Activated CD4-positive, alpha-beta T cell treated with anti-CD3 and anti-CD28 coated beads, Interleukin-2, amount 10 ng/mL, durations not matched to agents 24 days and 14 days (primary cell): ENCODE measurements at places on chromosomes 4 and X. TPM values are rescaled to one million over a fixed set of nuclear protein-coding genes. Genes with fewer than 3 reads are reported as not detected.

DNA sequence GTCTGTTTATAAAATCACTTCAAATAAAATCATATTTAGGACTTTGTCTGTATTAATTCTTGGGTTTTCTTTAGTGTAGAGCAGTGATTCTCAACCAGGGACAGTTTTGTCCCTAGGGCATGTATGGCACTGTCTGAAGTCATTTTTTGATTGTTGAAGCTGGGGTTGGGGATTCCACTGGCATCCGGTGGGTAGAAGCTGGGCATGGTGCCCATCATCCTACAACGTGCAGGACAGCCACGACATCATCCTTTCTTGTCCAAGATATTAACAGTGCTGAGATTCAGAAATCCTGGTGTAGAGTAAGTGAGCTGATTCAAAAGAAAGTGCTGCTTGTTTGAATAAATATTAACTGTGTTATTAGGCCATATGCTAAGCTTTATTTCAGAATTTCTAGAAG, 28.6 kb downstream of the DCLK2 start:
- H3K36me3 ChIP-seq, result no peaks in the 10 kb centered on the region
- peaks cover 3% of the 10 kb centered on the region for H3K27me3 ChIP-seq
- no peak overlapping the region for H3K4me3 ChIP-seq
- no peak overlapping the region for H3K27ac ChIP-seq
- no peaks in the 10 kb centered on the region for H3K4me1 ChIP-seq

GRCh38 chr4:140829825-140830224, 73.6 kb upstream of the TBC1D9 start:
- no peaks in the 10 kb centered on the region for H3K27me3 ChIP-seq
- DNase-seq, result no peak
- no peaks in the 10 kb centered on the region for H3K36me3 ChIP-seq
- H3K27ac ChIP-seq, result no peak overlapping the region
- no peak overlapping the region for H3K4me3 ChIP-seq
- no peaks in the 10 kb centered on the region for H3K4me1 ChIP-seq

GRCh38 chr4:116899561-116899960, 185.8 kb downstream of the TRAM1L1 start:
- no peak overlapping the region for H3K27ac ChIP-seq
- no peaks in the 10 kb centered on the region for H3K4me1 ChIP-seq
- no peaks in the 10 kb centered on the region for H3K27me3 ChIP-seq

DNA sequence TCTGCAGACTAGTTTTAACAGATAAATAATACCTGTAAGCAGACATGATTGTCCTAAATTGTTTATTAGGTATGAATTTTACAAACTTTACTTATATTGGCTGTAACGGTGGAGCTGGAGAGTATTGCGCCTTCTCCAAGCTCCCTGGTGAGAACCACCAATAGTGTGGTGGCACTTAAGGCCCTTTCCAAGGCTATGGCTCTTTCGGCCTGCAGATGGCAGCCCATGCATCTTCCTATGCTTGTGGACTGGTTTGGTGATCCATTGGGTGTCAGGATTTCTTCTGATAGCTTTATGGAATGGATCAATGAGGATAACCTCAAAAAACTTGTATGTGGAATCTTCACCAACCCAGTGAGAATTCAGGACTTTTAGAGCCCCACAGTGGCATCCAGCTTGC, 7.8 kb downstream of the LARP1B start:
- peak; percentile 65 for DNase-seq
- no peaks in the 10 kb centered on the region for H3K27me3 ChIP-seq
- H3K27ac ChIP-seq, result no peak overlapping the region
- H3K36me3 ChIP-seq, result no peaks in the 10 kb centered on the region

GRCh38 chr4:10186228-10187214, 69.9 kb upstream of the WDR1 start:
- peaks cover 23% of the 10 kb centered on the region for H3K4me1 ChIP-seq
- no peak for DNase-seq
- H3K36me3 ChIP-seq, result peaks cover 2% of the 10 kb centered on the region
- H3K4me3 ChIP-seq, result no peak overlapping the region
- peaks cover 2% of the 10 kb centered on the region for H3K27me3 ChIP-seq

- no peak for DNase-seq
- peaks cover 7% of the 10 kb centered on the region for H3K4me1 ChIP-seq
- H3K27ac ChIP-seq, result no peak overlapping the region
- peaks cover 57% of the 10 kb centered on the region for H3K36me3 ChIP-seq
Observed at GRCh38 chr4:6878451-6879059, 31.1 kb upstream of the TBC1D14 start.

DNA sequence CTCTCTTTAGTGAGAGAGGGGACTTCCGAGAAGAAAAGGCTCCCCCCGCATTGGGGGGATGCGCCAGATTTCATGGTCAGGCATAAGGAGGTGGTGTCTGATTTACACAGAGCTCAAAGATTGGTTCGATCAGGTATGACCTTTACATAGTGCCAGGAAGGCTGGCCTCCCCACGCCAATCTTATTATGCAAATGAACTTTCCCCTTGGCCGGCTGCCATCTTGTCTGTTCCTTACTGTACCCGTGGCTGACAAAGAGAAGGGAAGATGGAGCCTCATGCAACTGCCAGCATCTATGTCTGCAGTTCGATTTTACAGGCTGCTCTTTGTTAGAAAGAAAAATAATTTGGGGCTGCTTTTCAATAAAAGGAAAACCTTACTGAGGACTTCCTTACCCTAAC, 197.2 kb downstream of the GPM6A start:
- H3K4me3 ChIP-seq, result no peak overlapping the region
- no peaks in the 10 kb centered on the region for H3K36me3 ChIP-seq
- no peaks in the 10 kb centered on the region for H3K4me1 ChIP-seq
- H3K27me3 ChIP-seq, result no peaks in the 10 kb centered on the region

DNA sequence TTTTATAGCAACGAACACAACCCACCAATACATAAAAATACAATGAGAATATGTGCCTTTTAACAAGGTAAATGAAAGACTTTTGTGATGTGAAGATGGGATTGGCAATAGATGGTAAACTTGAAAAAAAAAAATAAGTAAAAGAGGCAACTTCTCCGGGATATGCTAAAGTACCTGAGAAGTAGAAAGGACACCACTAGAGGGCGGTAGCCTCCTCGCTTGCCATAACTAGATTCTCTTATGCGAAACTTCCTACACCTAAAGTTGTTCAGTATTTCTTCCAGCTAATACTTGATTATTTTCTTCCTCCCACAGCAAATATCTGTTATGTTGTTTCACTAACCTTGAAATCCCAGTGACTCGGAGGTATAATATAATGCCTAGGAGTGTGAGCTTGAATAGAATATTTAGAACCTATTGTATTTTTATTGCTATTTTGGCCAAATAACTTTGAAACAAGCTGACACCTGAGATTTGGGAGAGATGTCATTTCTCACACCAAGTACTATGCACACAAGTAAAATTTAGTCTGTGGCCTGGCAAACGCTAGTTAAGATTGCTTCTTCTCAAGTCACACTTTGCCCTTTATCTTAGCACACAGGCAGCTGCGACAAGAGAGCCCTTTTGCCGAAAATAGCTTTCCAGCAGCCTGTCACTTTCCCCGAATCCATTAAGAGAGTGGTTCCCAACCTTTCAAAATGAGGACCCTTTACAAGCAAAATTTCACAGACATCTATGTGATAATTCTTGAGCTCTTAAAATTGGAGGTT, 44.9 kb upstream of the PDLIM5 start:
- H3K27ac ChIP-seq, result no peak overlapping the region
- H3K4me3 ChIP-seq, result no peak overlapping the region
- peak; percentile 85 for DNase-seq
- H3K36me3 ChIP-seq, result no peaks in the 10 kb centered on the region

- H3K36me3 ChIP-seq, result no peaks in the 10 kb centered on the region
- no peaks in the 10 kb centered on the region for H3K4me1 ChIP-seq
- DNase-seq, result no peak
- peaks cover 4% of the 10 kb centered on the region for H3K27me3 ChIP-seq
- H3K27ac ChIP-seq, result no peak overlapping the region
Observed at GRCh38 chr4:1470393-1470670, 64.1 kb upstream of the NKX1-1 start.

Gene TLR6
- 0.88 and 1.1 TPM in 2 replicates for total RNA-seq

Gene CENPVL1
- not detected in 2 replicates for total RNA-seq

Gene TCEAL4
- total RNA-seq, result 3.7 and 4.4 TPM in 2 replicates
